NCI-H1092 (cell line): ENCODE measurements at places on chromosomes 6 and 20.

- no peak for DNase-seq
Observed at GRCh38 chr6:14670806-14671205, 553.2 kb downstream of the CD83 start.

- no peak for DNase-seq
Observed at GRCh38 chr20:36175475-36175995, 21.0 kb downstream of the EPB41L1 start.

- no peak for DNase-seq
Observed at GRCh38 chr6:130178692-130179091, 44.1 kb downstream of the SAMD3 start.

- DNase-seq = no peak
Observed at GRCh38 chr6:81909981-81910900, 157.8 kb upstream of the TENT5A start.

GRCh38 chr6:85107701-85108100 lies 342.2 kb upstream of the NT5E start:
- no peak for DNase-seq

GRCh38 chr20:37808233-37809070 lies 94.5 kb upstream of the VSTM2L start:
- no peak for DNase-seq

DNA sequence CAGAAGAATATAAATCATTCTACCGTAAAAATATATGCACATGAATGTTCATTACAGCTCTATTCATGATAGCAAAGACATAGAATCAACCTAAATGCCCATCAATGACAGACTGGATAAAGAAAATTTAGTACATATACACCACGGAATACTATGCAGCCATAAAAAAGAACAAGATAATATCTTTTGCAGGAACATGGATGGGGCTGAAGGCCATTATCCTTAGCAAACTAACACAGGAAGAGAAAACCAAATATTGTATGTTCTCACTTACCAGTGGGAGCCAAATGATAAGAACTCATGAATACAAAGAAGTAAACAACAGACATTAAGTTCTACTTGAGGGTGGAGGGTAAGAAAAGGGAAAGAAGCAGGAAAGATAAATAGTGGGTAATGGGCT lies 8.4 kb downstream of the KHDC1L start:
- DNase-seq = no peak

- DNase-seq = no peak
Observed at GRCh38 chr6:28947831-28948270, 24.1 kb upstream of the TRIM27 start.

GRCh38 chr6:169395080-169395805 lies 141.6 kb upstream of the THBS2 start:
- DNase-seq = no peak

DNA sequence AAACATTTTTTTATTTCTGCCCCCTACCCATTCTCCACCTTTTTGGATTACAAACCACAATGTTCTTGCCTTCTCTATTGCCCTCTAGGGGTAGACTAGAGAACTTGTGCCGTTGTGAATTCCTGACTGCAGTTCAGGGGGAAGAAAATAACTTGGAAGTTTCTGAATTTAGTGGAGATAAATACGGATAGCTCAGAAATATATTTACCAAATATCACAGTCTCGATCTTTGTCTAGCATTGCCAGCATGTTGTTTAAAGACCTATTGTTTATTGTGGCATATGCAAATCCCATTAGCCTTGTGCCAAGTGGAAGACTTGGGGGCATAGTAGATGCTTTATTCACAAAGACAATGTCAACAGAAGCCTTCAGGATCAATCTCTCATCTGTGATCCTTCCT lies 154.1 kb upstream of the MMS22L start:
- no peak for DNase-seq

GRCh38 chr6:129607581-129608186 lies 102.3 kb downstream of the ARHGAP18 start:
- DNase-seq = no peak

GRCh38 chr6:29631209-29631810 lies 1.7 kb downstream of the GABBR1 start:
- DNase-seq = no peak

- no peak for DNase-seq
Observed at GRCh38 chr6:43339168-43339567, 30.3 kb downstream of the ZNF318 start.

DNA sequence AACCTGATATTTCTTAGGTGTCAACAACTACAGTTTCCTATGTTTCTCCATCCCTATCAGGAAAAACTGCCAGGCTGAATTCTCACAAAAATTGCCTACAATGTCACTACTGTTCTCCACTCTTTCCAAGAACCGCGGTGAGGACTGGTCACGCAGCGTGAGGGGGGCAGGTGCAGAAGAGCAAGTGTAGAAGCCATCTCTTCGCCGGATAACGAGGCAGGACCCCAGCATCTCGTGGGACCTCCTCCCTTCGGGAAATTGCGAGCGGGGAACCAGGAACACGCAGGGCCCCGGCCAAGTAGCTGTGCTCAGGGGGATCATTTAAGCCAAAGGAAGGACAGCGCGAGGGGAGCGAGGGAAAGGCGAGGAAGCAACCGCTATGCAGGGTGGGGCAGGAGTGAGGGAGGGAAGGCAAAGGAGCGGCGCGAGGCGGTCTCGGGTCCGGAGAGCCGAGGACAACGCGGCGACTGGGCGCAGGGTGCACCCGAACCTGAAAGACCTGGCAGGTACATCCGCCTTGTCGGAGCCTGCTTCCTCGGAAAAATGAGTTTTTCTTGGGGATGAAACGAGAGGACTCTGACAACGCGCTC lies 559 bp downstream of the APMAP start:
- DNase-seq = no peak

DNA sequence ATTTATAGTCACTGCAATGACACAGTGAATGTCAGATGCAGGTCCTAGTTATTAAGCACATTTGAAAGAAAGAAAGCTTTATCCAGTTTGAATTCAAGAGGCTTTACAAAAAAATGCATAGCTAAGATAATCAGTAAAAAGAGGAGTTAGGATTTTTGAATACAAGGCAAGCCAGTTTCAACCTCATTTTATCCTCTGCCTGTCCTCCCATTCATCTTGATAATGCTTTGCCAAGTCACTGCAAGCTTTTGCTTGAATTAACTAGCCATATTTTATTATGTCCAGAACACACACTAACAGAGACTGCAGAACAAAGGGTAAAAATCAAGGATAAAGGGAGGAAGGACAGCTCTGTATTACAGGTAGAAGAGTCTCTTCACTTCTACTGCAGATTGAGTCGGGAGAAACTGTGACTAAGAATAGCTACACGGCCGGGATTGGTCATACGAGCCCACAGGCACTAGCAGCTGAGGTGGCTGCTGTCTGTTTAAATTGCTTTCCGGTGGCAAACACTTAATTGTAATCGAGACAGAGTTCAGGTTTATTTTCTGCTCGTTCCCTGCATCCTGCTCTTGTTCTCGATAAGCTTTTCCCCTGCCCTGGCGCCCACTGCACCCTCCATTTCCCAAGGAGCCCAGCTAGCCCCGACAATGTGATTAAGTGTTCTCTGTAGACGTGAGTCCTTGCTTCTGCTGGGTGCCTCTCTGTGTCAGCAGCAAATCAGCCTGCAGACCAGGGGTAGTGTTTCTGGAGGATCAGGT lies 30.5 kb upstream of the AKAP12 start:
- DNase-seq = peak; percentile 62

DNA sequence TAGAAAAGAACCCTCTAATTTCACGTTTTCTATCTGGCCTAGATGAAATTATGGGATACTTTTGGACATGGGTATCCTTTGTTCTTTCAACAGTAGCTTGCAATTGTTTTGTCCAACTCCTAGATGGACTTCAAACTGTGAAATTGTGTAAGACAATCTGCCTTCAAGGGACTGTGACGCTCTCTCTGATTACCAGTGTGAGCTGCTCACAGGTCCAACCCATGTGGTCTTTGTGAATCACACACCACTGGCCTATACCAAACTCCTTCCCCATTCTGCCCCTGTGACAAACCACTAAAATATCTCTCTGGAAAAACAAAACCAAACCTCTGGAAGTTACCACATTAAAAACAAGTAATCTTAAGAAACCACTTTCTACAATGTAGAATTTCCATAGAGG lies 59.5 kb downstream of the NINL start:
- no peak for DNase-seq

DNA sequence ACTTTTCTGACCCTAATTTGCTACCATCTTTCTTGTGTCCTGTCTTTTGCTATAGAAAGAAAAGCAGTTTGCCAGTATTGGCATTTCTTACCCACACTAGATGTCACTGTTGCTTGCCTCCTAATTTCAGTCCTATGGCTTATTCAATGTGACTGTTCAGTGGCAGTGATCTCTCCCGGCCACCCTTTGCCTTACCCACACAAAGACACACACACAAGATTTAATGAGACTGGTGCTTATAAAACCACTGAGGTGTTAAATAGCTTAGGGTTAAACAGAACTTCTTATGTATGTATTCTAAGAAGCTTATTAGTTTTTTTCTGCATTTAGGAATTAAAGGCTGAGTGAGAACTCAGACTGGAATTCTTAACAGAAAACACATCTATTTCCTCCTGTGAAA lies 233.6 kb upstream of the ASCC3 start:
- peak; percentile 35 for DNase-seq

DNA sequence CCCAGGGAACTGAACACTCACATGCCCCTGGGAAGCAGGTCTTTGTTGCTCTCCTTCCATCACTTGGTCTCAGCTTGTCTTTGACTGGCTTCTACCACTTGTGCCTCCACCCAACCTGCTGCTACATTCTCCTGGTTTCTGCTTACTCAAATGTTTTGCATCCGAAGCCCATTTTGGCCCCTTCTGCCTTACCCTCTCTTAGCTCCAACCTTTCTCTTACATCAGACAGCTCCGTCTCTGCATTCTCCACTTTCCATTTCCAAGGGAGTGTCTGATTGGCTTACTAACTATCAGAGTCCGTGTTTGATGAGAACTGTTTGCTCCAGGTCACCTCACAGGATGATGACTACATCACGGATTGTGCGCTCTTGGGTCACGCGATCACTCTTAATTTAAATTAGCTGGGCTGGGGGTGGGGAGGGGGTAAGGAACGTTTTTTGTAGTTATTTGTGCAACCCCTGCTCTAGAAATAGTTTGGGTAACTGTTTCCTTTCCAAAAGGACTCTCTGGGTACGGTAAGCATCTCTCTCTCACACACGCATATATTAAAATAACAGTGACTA lies 844 bp upstream of the ABRACL start:
- no peak for DNase-seq

DNA sequence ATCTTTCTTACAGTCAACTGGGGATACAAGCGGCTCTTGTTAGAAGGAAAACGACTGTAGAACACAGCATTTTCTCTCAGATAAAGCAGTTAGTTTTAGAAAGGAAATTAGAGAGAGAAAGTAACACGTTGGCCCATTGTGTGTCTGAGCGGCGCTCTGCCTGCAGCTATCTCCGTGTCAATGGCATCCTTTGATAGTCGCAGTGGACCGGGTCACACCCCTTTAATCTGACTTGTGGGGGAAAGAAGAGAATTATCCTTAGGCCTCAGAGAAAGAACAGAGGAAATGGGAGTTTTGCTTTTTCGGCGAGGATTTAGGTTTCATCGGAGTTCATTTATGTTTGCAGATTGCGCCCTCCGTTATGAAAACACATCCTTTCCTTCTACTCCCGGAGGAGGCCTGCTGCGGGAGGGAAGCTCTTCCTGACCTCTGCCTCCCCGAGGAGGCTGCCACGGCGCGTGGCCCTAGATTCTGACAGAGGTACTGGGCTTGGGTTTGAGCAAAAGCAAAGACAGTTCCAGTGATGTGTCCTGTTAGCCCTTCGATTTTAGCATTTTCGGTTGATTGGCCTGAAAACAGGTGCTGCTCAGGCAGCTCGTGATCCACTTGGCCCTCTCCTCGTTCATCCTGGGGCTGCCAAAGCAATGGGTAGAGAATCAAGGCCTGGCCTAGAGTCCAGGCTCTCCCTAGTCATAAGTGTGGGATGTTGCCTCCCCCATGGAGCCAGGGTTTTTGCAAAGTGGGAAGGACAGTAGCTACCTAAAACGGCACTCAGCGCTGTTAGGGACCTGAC lies 74.9 kb downstream of the ZDHHC14 start:
- no peak for DNase-seq

- DNase-seq = no peak
Observed at GRCh38 chr6:147486683-147487082, 21.8 kb upstream of the SAMD5 start.

- DNase-seq = no peak
Observed at GRCh38 chr6:113668641-113669408, 188.3 kb upstream of the MARCKS start.

DNA sequence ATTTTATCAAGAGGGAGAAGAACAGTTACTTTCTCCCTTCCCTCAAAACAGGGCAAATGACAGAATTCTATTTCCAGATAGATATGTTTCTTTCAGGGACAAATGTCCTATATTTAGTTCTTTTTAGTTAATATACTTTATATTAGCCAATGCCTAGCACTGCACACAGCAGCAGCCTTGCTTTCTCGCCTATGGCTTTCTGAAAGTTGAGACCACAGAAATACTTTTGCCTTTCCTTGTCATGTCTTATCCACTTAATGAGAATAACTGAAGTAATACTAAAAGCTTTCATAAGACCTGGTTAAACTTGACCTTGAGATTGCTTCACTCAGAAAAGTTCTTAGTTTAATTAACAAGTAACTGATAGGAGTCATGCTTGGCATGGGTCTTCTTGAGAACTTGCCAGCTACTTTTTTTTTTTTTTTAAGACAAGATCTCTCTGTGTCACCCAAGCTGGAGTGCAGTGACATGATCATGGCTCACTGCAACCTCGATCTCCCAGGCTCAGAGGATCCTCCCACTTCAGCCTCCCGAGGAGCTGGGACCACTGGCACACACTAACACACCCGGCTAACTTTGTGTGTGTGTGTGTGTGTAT lies 159.3 kb downstream of the CDKAL1 start:
- DNase-seq = no peak

DNA sequence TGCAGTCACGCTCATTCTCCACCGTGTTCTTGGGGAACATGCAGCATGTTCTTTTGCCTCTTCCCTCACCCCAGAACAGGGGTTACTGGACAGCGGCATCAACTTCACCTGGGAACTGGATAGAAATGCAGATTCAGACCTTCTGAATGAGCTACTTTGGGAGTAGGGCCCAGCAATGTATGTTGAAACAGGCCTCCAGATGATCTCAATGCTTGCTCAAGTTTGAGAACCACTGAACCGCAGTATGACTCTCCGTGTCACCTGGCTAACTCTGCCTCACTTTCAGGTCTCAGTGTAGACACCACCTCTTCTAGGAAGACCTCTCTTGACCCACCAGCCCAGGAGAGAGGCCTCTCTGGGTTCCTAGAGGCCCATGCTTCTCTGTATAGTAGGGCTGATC lies 4.9 kb downstream of the TRIB3 start:
- DNase-seq = no peak

DNA sequence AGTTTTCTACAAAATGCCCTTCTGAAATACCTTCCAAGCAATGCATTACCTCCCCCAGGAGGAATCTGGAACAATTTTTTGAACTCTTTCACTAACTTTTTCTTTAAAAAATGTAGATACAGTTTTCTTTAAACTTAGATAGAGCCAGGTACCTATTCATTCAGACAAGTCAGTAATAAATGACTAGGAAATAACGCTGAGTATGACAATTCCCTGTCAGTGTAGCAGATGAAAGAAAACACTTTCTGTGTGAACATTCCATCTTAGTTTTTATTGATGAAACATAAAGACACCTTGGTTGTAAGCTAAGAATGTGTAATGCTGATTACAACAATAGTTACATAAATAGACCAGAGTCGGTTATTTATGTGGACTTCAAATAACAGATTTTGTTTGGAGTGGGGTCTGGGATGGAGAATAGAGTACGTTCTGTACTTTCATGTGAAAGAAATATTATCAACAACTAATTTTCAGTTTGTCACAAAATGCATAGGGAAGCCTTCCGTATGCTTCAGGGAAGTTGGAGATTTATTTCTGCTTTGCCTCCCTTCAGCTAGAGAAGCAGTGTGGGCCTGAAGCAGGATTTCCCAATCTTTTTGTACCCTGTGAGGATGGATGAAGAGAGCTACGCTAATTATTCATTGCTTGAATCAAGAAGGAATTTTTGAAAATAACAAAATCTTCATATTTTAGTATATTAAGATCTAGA lies 19.2 kb upstream of the QKI start:
- DNase-seq = no peak
